ENCODE measurements at places on chromosomes 3 and 15.

- ATAC-seq: no peak
These were observed 45.9 kb downstream of the CGNL1 start for GRCh38 chr15:57422113-57422754.

- ATAC-seq: no peak
These were observed 13.4 kb downstream of the DZIP3 start for GRCh38 chr3:108602935-108603294.

DNA sequence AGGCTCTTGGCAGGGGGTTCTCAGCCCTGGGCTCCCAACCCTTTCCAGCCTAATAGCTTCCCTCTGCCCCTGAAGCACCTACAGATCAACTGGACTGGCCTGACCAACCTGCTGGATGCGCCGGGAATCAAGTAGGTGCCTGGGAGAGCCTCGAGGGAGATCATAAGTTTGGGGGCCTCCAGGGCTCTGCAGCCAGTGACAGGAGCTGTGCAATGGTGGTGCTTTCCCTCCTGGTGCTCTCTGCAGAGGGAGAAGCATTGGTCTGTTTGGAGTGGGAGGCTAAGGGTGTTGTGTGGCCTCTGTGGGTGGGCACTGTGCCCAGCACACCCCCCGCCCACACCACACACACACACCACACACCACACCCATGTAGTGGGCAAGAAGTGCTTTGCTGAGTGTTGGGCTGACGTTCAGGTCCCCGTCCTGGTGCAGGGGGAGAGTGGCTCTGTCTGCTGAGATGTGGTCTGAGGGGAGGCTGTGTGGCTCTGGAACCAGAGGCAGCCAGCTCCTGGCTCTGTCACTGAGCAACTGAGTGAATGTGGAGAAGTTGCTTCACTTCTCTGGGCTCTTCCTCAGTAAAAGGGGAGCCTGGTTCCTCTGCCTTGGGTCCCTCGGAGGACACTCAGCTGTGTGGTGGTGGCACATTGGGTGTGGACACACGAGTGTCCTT lies 26.3 kb downstream of the ESYT3 start:
- ATAC-seq: no peak

DNA sequence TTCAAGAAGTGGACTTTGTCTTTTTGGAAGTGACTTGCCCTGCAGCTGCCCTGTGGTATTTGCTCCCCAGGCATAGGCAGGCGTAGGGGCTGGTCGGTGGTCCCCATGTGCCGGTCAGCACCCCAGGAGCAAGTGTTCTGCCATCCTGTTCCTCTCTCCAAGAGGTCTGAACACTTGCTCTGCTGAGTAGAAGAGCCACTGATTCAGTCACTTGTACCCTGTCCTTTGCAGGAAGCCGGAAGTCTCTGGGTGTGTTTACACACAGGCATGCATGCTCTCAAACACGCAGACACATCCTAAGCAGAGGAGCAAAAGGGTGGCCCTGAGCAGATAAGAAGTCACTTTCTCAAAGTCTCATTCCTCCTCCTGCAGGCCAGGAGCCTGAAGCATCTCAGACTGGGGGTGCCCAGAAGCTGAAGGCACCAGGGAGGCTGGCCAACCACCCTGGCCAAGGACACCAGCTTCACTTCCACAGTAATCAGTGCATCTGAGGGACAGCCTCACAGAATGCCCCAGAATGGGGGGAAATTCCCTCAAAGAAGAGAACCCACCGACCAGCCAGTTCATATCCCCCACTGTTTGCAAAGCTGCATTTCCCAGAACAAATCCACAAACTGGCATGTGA lies 88.7 kb upstream of the POMGNT2 start:
- ATAC-seq: peak; percentile 85

GRCh38 chr15:70035719-70036077 lies 62.0 kb downstream of the TLE3 start:
- no peak for ATAC-seq

- no peak for ATAC-seq
These were observed 75.8 kb downstream of the B3GNT5 start for GRCh38 chr3:183328823-183329222.

DNA sequence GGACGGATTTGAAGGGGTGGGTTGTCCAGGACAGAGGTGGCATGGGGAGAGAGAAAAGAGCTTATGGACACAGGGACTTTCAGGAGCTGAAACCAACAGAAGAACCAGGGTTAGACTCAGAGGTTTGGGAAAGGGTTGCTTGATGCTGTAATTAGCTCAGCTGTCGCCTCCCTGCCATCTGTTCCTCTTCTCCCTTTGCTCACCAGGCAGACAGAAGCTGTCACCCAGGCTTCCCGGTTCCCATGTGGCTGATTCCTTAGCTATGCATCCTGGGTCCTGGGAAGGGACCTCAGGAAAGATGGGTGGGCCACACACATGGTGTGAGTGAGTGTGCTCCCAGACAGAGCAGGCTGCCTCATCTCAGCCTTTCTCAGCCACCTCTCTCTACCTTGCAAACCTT lies 14.1 kb downstream of the PTPN23 start:
- no peak for ATAC-seq

DNA sequence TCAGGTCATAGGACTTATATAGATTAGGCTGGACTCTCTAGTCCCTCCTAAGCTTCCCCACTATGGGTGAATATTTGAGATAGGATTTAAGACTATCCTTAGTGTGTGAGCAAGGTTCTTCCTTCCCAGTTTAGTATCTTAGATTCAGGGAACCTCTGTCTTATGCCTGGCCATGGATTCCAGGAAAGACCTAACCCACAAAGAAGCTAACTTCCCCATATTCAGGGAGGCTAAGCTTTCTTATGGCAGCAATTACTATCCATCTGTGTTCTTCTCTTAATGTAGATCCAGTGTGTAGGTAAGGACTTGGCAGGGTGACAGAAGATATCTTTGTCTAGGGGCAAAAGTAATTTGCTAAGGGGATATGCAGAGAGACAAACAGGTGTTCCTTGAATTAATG lies 25.5 kb upstream of the PIK3R4 start:
- ATAC-seq: no peak

GRCh38 chr3:139937674-139938279 lies 2.8 kb downstream of the CLSTN2 start:
- no peak for ATAC-seq

DNA sequence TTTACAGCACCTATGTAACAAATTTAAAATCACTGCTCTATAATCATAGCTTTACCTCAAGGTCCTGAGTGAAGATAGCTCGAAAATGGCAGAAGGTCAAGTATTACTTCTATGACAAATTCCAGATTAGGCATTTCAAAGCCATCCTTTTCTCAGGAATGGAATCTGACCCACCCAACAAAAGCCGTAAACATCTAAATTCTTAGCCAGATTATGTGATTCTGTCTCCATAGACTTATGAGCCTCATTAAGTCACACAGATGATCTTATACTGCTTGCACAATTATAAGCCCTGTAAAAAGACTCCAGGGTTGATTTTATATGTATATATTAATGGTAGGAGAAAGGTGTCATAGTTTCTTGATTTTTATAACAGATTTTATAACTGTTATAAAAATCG lies 56.9 kb downstream of the CEP152 start:
- no peak for ATAC-seq

DNA sequence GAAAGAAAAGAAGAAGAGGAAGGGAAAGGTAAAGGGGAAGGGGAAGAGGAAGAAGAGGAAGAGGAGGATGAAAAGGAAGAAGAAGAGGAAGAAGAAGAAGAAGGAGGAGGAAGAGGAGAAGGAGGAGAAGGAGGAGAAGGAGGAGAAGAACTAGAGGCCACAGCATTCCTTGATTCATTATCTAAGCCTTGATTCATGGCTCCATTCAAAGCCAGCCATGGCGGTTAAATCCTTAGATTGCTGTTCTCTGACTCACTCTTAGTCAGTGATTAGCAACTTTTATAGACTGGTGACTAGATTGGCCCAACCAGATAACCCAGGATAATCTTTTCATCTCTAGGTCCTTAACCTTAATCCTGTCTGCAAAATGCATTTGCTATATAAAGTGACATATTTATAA lies 47.6 kb downstream of the OSTN start:
- ATAC-seq: no peak

DNA sequence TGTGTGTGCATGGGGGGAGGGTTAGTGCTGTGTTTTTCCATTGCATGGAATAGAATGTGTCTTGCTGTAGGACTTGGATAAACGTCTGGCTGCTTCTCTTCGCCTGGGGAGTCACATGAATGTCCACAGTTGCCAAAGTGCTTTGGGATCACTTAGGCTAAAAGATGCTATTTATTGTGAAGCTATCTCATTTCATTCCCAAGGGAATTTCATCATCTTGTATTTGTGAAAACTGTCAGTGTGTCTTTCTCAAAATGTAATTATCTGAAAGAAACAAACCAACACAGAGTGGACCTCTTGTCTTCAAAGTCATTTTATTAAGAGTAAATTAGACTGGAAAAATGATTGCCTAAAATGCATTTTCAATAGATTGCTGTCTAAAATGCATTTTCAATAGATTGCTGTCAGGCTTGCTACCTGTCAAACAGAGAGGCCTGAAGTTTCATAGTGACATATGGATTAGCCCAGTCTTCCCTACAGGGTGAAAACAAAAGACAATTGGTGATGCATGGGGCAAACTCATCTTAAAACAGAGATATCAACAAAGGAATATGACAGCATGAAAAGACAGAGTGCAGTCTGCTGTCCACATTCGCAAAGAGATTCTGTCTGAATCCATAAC lies 117.1 kb upstream of the GOLIM4 start:
- no peak for ATAC-seq

- ATAC-seq: no peak
These were observed 82.3 kb downstream of the LRTM1 start for GRCh38 chr3:54845551-54845950.

GRCh38 chr3:20406611-20407011 lies 220.6 kb upstream of the SGO1 start:
- ATAC-seq: no peak

DNA sequence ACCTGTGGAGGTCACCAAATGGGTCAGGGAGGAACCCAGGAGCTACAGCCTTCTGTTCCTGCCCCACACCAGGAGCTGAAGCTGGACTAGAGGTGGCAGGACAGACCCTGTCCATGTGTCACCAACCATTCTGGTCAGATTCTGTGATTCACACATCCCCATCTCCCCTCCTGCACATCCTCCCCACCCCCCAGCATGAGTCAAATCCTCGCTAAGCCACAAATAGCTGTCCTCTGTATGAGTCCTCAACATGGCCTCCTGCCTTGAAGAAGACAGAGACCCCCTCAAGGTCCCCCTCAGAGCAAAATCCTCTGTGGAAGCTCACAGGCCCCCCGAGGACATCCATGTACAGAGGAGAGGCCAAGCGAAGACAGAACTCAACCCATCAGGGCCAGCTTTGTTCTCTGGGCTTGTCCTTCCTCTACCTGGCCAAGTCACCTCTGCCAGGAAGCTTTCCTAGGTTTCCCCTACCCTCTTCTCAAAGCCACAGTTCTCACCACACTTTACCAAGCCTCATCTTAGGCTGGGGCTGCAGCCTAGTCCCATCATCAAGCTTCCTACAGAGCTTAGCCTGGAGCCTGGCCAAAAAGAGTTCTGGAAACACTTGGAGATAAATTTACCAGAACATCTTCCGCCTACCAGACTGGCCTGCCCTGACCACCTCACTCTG lies 17.1 kb downstream of the CACNA2D2 start:
- peak; percentile 83 for ATAC-seq

DNA sequence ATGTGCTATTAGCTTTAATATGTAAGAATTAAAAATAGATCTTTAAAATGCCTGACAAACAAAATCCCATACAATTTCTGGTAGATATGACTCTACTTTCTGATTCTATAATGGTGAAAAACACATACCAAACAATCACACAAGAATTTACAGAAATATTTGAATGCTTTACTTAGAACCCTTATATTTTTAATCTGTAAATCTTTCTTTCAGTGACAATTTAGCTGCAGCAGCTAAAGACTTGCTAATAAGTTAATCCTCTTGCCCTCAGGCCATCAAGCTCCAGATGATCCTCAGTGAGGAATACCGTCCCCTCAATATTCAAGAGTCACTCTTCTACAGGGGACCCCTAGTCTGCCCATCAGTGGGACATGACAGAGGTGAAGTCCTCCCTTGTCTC lies 55.6 kb downstream of the C3orf80 start:
- no peak for ATAC-seq

DNA sequence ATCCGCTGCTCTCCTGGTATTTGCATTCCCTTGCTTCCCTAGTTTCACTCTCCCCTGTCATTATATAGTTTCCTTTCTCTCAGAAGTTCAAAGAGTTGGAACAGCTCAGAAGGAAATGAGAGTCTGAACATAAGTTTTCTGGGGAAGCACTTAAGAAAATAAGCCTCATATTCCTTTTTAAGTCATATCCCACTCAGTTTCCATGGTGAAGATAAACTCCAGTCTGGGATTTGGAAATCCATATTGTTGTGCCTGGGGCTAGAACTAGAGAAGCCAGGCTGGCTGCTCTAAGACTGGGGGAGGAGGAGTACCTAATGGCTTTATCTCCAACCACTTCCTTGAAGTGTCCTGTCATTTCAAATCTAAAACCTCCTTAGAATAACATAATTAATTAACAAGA lies 134.2 kb upstream of the ALCAM start:
- no peak for ATAC-seq

DNA sequence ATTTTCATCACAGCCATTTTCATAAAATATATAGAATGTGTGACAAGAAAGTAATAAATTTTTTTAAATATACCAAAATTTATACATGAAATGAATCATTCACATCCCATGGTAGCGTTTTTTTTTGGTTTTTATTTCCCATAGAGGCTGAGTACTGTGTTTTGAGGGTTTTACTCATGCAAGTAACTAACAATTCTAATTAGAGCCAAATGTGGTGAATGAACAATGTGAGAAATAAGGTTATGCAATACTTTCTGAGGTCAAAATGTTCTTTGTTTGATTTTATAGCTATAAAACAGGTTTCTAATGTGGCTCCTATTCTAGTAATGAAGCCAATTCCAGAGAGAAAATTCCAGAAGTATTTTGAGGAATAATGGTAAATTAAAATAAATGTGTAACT lies 386.8 kb downstream of the TBC1D5 start:
- no peak for ATAC-seq

GRCh38 chr15:63067976-63068743 lies 25.6 kb downstream of the TPM1 start:
- ATAC-seq: no peak

GRCh38 chr15:58606577-58607080 lies 142.9 kb downstream of the ADAM10 start:
- no peak for ATAC-seq

DNA sequence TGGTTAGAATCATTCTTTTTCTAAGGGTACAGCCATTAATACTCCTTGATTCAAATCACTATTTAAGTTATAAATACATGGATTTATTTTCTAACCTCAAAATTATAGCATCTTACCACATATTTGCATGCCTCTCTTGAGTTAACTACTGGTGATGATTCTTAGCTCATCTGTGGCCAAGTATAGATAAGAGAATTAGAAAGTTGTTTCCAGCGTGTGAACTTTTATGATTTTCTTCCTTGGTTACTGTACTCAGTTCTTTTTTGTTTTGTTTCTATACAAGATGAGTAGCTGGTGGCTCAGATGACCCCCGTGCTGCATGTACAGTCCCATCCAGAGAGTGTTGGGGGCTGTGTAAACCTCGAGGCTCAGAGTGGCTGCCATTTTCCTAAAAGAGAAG lies 124.6 kb downstream of the IGF1R start:
- peak; percentile 25 for ATAC-seq

DNA sequence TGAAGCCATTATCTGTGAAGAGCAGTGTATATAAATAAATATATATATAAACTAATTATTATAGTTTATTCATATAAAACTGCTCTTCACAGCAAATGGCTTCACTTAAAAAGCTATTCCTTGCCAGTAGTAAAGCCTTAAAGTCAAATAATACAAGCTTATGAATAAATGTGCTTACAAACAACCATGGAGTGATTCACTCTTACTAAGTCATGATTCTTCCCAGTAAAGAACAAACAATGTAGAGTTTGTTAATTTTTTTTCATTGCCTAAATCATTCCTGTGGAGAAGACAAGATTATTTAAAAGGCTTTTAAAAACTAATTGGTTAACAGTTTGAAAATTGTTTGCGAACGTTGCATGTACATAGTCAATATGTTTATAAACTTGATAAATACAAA lies 140.7 kb downstream of the PLCH1 start:
- no peak for ATAC-seq

Data from activated T-helper 17 cell treated with anti-CD3 and anti-CD28 coated beads, Interleukin-2, amount 50 U/mL, for 72 hours (primary cell).